ENCODE measurements at places on chromosomes 7 and 10. TPM values are rescaled to one million over a fixed set of nuclear protein-coding genes. Genes with fewer than 3 reads are reported as not detected.

DNA sequence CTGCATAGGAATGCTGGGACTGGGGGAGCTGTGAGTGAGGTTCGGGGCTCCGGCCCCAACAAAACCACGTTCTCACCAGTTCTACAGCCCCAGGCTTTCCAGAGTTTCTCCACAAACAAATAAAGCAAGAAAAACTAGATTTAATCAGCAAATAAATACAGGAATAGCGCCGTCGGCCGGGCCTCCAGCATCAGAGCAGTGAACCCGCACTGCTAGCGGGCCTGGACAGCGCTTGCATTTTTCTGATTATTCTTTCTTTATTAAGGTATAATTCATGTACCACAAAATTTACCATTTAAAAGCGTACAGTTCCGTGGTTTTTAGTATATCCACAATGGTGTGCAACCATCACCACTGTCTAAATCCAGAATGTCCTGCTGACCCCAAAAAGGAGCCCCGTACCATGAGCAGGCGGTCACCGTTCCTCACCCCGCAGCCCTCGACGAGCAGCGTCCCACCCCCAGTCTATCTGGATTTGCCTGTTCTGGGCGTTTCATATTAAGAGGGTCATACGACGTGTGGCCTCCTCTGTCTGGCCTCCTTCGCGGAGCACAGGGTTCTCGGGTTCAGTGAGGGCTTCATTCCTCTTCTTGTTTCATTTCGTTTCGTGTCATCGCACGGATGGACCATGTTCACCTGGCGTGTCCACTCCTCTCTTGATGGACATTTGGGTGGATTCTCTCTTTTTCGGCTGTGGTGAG is 35.5 kb upstream of the FOXL3 start:
- DNase-seq, result no peak

- no peak for DNase-seq
Measured at GRCh38 chr7:91875851-91876250, 4.7 kb downstream of the MTERF1 start.

- DNase-seq, result peak; percentile 72
Measured at GRCh38 chr10:116690356-116691322, 51.7 kb downstream of the HSPA12A start.

DNA sequence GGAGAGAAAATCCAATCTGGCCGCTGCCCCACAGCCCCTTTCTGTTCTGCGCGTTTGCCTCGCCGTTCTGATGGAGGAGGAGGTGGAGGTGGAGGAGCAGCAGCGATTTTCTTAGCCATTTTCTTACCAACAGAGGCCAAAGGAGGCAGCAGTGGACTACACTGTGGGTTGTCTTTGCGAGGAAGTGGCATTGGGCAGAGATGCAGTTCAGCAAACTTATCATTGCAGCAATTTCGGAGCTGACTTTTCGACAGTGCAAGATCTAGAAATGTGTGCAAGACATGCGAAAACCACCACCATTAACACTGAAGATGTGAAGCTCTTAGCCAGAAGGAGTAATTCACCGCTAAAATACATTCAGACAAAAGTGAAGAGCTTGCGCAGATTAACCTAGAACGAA is 1.9 kb upstream of the ARL4A start:
- peak; percentile 75 for DNase-seq

GRCh38 chr7:120110169-120110568 is 162.8 kb upstream of the KCND2 start:
- no peak for DNase-seq

DNA sequence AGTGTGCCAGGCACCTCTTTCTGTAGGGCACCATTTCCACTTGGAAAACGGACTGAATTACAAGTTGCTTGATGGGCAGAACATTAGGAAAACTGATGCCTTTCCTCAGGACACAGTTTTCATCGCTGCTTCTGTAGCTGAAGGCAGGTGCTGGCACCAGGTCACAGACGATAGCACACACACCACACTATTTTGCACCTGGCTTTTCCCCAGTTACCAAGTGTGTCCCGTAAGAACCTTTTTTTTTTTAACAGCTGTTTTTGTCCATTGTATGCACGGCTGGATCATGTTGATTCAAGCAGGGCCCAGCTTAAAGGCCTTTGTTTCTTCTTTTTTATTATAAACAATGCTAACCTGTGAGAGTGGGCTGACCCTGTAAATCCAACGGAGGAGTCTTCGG is 1.3 kb upstream of the GET4 start:
- peak; percentile 36 for DNase-seq

- DNase-seq, result no peak
Measured at GRCh38 chr7:115005251-115005650, 83.4 kb downstream of the MDFIC start.

DNA sequence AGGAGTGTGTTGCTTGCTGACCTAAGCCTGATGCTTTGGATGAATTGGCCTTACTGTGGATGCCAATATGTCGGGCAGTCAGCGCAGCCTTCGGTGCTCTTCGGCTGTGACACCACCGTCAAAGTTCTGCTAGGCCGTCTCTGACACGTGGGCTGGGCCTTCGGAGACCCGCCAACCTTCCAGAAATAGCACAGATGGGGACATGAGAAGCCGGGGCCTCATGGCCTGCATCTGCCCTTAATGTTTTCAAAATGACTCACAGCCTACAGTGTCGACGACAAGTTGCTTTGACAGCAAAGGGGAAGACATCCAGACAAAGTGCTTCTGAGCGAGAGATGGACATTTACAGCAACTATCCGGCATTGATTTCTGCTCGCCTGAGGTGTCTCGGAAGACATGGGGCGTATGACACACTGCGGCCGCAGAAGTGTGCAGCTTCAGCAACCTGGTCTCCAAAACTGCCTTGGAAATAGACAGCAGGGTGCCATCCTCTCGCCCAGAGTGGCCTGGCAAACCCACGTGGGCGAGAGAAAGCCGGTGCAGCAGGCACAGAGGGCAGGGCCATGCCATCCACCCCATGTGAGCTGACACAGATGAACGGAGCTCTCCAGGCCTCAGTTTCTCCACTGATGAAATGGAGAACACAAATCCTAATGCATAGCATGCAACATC is 94.0 kb upstream of the PPP2R2D start:
- no peak for DNase-seq

DNA sequence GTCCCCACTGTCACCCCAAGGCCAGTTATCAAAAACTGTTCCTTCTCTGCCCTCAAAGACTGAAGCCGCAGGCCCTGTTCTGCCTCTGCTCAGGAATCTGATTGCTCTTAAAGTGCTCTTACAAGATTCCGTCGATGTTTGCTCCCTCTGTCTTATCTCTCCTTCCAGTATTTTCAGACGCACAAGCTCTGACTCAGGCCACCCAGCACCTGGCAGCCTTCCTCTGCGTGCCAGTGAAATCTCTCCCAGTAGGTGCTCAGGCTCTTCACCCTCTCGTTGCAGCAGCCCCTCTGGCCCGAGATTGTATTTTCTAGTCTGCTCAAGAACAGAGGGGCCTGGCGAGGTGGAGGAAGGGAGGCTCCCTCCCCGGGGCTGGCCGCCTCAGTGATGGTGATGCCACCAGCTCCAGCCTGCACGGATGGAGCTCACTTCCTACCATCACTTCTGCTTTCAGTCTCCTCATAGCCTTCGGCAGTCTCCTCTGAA is 276.2 kb downstream of the USP6NL start:
- no peak for DNase-seq

GRCh38 chr10:127346604-127347003 is 150.2 kb upstream of the INSYN2A start:
- DNase-seq, result no peak

GRCh38 chr7:95594185-95594584 is 2.1 kb downstream of the PDK4 start:
- no peak for DNase-seq

DNA sequence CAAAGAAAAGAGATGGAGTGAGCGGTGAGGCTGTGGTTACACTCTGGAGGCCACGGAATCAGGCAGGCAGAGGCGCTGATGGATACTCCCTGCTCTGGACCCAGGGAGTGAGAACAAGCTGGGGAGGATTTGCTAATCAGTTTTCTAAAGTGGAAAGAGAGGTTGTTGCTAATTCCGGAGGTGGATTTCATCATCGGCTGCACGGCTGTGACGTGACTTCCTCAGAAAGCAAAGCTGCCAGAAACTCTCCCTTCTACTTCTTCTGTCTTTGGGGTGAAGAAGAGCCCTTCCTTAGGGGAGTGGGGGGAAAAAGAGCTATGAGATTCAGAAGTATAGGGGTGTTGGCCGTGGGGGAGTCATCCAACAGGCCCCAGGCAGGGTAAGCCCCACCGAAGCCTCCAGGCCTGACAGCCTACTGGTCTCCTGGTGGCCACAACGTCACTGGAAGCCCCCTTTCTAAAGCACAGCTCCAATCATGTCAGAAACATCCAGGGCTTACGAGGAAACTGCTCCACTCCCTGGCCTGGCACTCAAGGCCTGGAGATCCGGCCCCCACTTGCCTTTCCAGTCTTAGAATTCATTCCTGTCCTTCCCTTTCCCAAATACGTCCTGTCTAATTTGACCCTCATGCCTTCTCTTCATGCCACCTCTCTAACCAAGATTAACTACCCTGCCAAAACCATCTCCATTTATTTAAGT is 114.5 kb downstream of the HIP1 start:
- DNase-seq, result no peak

- no peak for DNase-seq
Measured at GRCh38 chr10:20004087-20004523, 187.9 kb downstream of the PLXDC2 start.

DNA sequence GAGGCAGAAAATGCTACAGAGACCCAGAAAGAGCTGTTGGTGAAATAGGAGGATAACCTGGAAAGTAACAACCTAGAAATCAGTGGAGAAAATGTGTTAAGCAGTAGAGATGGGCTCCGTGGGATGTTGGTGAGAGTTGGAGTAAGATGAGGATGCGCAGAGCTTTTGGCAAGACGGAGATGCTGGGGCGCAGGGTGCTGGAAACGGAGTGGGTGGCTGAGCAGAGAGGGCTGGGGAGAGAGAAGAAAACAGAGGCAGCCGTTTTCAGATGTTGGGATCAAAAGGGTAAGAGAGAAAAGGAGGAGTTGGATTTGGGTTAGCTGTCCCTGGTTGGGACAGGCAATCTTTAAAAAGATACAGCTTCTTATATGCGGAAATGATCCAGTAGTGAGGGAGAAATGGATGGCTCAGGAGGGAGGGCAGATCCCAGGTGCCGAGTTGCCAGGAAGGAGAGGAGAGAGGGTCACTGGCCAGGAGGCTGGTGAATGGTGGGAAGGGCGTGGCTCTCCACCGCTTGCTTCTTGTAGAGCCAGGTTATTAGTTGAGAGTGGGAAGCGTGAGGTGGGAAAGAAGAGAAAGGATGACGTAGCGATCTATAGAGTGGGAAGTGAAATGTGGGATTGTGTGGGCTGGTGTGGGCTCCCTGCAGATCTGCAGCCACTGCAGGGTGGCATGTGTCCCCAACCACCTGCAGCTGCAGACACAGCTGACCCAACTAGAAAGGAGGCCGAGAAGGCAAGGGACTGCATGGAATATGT is 182.2 kb upstream of the SVIL start:
- DNase-seq, result no peak

Gene NEURL1
- total RNA-seq, result 0.06 TPM

Gene WEE2
- not detected for total RNA-seq

Gene PSD
- 0.09 TPM for total RNA-seq

Gene FAM25A
- total RNA-seq, result not detected

Gene C7orf33
- not detected for total RNA-seq

Gene LGI1
- total RNA-seq, result 20.2 TPM
